Activated naive CD4-positive, alpha-beta T cell treated with anti-CD3 and anti-CD28 coated beads for 36 hours (primary cell): ENCODE measurements at places on chromosomes 11 and 22. TPM values are rescaled to one million over a fixed set of nuclear protein-coding genes. Genes with fewer than 3 reads are reported as not detected.

DNA sequence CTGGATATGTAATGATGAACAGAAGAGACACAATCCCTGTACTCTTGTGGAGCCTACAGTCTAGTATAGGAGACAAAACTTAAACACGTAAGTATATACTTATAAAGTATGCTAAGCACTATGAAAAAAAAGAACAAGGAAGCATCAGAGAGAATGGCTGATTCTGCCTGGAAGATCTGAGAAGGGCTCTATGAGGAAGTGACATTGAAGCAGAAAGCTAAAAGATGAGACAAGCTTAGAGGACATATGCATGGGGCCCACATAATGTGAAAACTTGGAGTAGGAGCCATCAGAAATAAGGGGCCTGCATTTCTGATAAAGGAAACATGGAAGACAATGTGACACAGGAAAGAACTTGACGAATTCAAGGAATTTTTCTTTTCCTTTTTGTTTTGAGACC is 16.6 kb downstream of the SAA1 start:
- no peak for DNase-seq

DNA sequence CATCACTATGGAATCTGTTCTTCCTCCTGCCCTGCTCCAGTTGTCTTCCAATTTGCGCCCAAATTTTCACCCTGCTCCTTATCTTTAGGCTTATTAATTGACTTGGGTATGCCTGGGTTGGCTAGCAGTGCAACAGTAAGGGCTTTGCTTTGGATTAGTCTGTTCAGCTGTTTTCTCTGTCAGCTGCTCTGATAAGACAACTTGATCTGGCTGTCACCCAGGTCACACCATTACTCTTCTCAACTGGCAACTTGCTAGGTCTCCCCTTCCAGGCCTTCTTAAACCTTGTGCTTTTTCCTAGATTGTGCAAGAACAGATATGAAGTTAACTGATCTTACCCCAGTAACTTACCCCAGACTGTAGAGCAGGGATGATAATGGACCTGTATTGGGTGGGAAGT is 357.8 kb upstream of the LARGE1 start:
- DNase-seq, result no peak

DNA sequence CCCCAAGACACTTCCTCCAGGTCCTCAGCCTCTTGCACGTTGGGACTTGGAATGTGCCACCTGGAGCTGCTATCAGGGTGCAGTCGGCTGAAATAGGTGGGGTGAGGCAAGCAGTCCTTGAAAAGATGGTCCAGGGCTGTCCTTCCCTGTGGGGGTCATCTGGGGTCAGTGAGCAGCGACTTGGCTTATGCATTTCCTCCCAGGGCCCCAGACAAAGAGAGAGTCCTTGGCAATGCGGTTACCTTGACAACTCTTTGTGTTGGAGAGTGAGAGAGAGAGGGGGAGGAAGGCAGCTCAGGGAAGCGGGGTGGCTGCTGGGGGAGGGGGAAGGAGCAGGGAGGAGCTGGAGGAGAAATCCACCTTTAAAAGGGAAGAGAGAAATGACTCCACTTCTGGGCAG is 93.8 kb downstream of the MIAT start:
- DNase-seq, result no peak

- DNase-seq, result no peak
These were observed 36.6 kb downstream of the MB start for GRCh38 chr22:35580351-35581022.

DNA sequence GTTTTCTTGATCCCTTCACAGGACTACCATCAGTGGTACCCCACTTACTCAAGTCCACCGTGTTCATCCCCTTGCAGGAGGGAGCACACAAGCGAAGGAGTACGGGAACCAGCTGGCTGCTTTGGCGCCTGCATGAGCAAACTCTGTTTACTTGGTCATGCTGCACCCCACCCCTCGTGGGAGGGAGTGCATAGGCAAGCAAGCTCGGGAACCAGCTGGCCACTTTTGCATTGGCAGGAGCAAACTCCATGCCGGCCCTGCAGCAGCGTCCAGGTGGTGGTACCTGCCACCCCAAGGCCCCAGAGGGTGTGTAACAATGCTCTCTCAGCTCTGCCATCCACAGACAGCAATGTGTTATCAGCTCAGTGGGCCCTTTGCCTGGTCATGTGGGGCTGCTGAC is 737.8 kb downstream of the FAM181B start:
- DNase-seq, result no peak

- no peak for DNase-seq
These were observed 77.2 kb upstream of the PPARA start for GRCh38 chr22:46072981-46073682.

DNA sequence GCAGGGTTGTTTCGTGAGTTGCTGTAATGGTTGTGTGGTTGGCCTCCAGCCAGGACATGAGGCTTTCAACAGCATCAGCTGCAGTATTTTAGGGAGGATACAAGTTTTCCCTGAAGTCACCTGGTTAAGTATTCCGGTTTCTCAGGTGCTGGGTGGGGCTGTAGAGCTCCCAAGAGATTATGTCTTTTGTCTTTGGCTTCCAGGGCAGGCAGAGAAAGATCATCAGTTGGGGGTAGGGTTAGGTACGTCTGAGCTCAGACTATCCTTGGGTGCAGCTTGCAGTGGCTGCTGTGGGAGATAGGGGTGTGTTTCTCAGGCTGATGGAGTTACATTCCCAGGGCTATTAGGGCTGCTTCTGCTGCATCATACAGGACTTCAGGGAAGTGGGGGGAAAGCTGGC is 47.5 kb upstream of the MRGPRX1 start:
- no peak for DNase-seq

DNA sequence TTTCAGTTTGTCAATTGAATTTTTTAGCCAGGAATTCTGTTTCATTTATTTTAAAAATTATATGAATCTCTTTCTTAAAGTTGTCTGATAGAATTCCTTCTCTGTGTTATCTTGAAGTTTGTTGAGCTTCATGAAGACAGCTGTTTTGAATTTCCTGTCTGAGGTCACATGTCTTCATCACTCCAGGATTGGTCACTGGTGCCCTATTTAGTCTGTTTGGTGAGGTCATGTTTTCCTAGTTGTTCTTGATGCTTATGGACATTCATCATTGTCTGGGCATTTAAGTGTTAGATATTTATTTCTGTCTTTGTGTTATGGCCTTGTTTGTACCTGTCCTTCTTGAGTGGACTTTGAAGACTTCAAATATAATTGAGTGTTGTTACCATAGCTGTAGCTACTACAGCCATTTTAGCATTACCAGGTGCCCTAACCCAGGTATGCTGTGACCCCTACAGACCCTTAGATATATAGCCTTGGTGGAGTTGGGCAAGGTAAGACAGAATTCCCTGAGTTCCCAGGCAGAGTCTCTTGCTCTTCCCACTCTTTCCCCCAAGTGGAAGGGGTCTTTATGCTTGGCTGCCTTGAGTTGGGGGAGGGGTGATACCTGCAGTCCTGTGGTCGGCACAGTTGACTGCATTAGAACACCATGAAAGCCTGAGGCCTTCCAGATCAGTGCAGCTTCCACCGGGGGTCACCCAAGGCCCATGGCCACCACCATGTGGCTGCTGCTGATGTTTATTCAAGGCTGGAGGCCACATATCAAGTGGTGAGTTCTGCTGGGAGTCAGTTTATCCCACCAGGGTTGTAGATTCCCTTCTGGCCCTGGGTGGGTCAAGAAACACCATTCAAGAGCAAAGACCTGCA is 229.6 kb downstream of the DYNC2H1 start:
- DNase-seq, result no peak

- no peak for DNase-seq
These were observed 45.2 kb downstream of the CTSC start for GRCh38 chr11:88292171-88292843.

DNA sequence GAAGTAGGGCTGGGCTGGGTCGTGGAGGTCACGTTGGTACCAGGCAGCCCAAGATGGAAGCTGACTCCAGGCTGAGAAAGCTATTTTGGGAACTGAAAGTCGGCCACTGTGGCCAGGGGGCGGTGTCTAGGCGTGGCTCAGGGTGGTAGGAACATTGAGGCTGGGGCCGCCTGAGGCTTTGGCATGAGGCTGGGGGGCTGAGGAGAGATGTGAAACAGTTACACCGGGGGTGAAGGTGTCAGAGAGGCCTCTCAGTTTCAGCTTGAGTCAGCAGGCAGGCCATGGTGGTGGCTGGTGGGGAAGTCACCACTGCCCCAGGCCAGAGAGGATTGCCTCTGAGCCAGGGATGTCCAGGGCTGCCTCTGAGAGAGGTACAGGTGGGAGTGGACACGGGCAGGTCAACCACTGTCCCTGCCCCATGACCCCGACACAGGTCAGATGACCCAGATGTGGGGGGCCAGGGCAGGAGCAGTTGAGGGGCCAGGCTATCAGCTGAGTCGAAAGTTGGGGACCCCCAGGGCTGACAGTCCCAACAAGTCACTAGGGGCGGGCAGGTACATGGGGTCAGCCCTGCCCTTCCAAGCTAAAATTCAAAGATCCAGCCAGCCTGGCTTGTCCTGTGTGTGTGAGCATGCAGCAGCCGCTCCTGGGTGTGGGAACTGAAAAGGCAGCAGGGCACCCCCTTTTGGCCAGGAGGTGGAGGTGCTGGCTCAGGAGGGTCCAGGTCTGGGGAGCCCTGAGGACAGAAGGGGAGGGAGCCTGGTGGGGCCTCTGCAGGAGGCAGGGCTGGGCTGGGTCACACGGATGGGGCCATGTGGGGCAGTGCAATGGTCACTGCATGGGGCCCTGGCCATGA is 7.2 kb downstream of the KCNK7 start:
- peak; percentile 86 for DNase-seq

DNA sequence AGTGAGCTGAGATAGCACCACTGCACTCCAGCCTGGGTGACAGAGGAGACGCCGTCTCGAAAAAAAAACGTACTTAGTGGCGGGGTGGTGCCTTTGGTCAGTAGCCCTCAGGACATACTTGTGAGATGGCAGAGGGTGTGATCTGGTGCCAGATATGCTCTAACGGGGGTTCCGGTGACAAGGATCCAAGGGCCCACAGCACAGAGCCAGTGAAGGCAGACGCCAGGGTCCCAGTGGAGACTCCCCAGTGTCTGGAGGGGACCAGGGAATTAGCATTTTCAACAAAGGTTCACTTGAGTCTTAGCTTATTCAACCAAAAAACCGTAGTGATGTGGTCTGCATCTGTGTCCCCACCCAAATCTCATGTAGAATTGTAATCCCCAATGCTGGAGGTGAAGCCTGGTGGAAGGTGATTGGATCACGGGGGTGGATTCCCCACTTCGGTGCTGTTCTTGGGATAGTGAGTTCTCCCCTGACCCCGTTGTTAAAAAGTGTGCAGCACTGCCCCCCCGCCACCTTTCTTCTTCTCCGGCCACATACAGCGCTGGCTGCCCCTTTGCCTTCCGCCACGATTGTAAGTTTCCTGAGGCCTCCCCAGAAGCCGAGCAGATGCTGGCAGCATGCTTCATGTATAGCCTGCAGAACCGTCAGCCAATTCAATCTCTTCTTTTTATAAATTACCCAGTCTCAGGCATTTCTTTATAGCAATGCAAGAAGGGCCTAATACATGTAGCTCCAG is 26.6 kb upstream of the OSBPL5 start:
- DNase-seq, result no peak

DNA sequence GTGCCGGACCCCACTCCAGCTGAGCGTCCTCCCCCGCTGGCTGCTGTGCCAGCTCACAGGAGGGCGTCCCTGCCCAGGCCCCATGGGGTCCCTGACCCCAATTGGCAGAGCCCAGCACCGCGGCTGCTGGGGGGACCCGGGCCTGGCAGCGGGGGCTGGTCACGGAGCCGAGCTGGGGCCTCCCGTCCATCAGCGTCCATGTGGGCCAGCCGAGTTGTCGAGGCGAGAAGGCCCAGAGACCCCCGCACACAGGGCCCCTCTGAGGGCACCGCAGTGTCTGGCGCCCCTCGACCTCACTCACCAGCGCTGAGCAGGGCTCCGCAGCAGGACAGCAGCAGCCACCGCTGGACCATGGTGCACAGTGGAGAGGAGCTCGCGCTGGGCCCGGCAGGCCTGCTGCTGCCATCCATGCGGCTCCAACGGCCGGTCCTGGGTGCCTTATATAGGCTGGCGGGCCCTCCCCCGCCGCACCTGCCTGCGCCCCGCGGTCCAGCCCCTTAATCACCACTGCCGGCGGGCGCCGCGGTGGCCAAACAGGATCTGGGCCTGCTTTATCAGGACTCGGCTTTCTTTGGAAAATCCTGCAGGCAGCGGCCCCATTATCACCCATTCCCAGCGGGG is at the start of gene MUC6:
Gene MUC6, minus strand, starts transcription at position 416 of the 621 bp plus-strand sequence. Its CDS starts 63 bp downstream, at position 353.
- DNase-seq, result no peak

DNA sequence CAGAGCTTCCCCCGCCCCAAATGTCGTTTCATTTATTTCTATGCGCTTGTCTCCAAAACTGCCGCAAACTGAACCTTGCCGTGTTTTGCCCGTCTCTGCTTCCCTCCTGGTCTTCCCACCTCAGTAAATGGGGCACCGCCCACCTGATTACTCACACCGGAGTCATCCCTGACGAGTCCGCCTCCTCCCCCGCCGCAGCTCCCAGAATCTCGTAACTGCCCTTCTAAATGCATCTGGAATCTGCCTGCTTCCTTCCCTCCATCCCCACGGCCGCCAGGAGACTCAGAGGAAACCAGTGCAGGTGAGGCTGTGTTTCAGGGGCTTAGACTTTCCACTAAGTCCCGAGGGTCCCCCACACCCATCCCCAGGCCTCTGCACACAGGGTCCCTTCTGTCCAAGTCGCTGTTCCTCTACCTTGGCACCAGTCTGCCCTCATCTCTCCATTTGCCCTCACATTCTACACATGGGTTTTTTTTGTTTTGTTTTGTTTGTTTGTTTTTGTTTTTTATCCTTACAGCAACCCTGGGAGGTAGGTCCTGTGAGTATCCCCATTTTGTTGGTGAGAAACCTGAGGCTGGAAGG is 62.6 kb upstream of the PHF21B start:
- DNase-seq, result peak; percentile 41

DNA sequence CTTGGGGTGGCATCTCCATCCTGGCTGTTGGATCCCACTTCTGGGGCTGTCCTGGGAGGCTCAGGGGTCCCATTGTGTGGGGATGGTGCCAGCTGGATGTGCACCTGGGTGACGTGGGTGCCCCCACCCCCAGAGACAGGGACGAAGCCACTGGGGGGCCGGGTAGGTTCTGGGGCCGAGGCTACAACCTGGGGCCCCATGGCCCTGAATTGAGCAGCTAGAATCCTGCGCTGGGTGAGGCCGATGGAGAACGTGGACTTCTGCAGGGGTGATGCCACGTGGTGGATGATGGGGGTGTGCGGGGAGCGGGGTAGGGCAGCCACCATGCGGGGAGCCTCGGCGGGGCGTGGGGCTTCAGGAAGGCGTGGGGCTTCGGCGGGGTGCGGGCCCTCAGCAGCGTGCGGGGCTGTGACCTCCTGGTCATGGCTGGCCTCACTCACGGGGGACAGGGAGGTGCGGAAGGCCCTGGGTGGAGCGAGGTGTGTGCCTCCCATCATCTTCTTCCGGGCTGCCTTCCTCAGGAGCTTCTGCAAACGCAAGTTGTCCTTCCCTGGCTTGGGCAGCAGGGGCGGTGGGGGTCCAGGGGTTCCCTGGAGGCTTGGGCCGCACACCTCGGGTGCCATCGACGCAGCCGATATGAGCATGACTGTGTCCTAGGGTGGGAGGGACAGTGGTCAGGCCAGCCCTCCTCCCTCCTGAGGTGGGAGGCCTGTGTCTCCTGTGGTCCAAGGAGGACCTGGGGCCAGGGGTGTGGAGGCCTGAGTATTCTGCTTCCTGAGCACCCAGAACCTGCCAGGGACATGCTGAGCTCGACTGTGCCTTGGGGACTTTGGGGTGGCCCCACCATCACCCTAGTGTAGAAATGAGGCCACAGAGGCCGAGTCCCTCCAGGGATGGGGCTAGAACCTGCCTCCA is 1.5 kb downstream of the PRR33 start:
- peak; percentile 40 for DNase-seq

MUC5B gene
- not detected for total RNA-seq

SPTBN2 gene
- 3.0 TPM for total RNA-seq

PDGFD gene
- total RNA-seq, result not detected

OR5P2 gene
- not detected for total RNA-seq

TANGO2 gene
- total RNA-seq, result 19.0 TPM

FGF19 gene
- total RNA-seq, result 0.10 TPM

SCUBE1 gene
- total RNA-seq, result not detected
